ENCODE measurements at places on chromosomes 2 and 18.
A peak's percentile ranks its signal among the peaks of the same experiment; 100 is the strongest.

- no peak for DNase-seq
Observed at GRCh38 chr18:74229891-74230290, 61.9 kb downstream of the CYB5A start.

GRCh38 chr2:192004188-192004963 is 157.5 kb upstream of the CAVIN2 start:
- DNase-seq = no peak

GRCh38 chr18:58097121-58097906 is 53.3 kb downstream of the NEDD4L start:
- no peak for DNase-seq

GRCh38 chr2:134120406-134120732 is 133.5 kb upstream of the MGAT5 start:
- no peak for DNase-seq

DNA sequence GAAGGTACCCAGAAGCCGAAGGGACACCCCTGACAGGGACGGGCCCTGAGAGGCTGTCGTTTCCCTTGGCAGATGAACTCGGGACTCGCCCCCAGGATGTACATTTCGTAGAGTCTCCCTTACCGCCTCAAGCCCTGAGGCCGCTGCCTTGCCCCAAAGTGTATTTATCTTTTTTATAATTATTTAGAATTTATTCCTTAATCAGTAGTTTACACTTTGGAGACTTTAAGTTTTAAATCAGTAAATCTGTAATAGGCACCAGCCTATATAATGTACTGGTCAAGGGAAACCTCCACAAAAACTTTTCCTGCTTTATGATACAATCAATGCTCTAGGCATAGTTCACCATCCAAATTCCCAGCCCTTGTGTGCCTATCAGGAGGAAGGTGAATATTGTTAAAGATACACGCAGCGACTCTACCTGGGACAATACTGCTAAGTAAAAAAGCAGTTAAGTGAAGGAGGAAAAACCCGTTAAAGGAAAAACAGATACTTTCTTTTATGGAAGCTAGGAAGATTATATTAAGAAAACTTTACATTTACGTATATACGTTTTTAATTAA is 848 bp downstream of the VRK2 start:
- no peak for DNase-seq

DNA sequence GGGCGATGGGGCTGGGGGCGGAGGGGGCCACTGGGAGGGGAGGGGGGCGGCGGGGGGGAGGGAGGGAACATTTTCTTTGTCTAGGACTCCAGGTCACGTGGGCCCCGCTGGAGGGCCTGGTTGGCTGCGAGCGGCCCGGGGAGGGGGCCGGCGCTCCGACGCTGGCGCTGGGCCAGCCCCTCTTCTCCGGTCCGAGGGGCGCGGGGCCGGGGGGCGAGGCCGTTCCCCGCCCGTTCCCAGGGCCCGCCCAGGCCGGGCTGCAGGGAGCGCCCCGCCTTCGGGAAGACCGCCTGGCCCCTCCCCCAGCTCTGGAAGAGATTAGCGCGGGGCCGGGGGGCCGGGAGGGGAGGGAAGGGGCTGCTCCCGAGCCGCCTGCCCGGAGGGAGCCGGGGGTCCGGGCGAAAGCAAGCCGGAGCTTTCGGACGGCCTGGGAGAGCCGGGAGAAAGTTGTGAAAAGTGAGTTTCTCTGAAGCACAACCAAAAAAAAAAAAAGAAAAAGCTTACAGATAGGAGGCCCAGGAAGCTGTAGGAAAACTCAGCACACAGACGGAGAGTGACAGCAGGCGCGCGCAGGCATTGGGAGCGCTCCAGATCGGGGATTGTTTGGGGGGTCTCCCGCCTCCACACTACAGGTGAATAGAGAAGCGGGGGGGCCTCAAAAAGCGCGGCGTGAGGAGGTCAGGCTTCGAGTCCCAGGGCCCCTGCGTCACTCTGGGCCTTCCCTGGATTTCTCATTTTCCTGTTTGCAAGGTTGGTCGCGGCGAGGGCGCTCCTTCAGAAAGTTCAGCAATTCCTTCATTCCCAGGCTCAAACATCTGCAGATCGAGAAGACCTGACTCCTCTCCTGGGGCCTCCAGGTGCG is 84.1 kb upstream of the POMC start:
- DNase-seq = peak; percentile 38

DNA sequence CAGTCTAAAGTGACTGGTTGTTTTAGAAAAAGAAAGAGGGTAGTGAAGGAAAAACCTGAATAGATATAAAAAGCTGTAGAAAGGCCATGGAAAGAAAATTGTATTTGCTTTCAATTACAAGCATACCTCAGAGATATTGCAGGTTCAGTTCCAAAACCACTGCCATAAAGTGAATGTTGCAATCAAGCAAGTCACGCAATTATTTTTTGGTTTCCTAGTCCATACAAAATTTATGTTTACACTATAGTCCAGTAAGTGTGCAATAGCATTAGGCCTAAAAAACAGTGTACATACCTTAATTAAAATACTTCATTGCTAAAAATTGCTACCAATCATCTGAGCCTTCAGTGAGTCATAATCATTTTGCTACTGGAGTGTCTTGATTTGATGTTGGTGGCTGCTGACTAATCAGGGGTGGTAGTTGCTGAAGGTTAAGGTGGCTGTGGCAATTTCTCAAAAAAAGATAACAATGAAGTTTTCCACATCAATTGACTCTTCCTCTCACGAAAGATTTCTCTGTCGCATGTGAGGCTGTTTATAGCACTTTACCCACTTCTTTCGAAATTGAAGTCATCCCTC is 2003.8 kb upstream of the PIK3C3 start:
- DNase-seq = no peak

DNA sequence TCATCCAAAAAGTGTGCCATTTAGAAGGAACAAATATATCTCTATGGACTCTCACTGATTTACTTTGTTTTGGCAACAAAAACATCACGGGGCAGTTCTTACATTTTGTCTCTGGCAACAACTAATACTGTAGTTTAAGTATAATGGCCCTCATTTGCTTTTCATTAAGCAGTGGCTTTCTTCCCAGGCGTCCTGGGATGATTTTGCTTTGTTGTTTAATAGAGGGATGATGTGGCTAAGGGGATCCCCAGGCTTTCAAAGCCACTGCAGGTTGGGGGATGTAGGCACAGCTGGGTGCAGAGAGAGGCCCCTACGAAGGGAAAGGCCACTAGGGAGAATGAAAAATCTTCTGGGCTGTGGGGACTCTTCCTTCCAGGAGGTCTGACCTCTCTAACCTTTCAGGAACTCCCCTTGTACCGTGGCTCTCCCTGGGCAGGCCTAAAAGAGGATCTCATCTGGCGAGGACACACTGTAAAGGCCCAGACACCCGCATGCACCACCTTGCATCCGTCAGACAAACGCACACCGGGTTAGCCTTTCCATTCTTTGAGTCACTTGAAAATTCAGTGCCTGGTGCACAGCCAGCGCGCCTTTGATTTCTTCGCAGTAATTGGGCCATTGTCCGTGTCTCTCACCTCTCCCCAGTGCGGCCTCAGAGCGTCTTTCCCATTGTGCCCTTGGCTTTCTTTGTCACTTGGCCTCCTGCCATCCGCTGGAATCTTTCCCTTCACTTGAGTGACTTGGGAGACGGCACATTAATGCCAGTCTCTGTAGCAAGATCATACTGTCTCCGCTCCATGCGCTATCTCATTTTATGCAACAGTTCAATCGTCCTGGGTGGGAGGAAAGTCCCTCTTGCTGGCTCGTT is 40.3 kb upstream of the AFF3 start:
- no peak for DNase-seq

DNA sequence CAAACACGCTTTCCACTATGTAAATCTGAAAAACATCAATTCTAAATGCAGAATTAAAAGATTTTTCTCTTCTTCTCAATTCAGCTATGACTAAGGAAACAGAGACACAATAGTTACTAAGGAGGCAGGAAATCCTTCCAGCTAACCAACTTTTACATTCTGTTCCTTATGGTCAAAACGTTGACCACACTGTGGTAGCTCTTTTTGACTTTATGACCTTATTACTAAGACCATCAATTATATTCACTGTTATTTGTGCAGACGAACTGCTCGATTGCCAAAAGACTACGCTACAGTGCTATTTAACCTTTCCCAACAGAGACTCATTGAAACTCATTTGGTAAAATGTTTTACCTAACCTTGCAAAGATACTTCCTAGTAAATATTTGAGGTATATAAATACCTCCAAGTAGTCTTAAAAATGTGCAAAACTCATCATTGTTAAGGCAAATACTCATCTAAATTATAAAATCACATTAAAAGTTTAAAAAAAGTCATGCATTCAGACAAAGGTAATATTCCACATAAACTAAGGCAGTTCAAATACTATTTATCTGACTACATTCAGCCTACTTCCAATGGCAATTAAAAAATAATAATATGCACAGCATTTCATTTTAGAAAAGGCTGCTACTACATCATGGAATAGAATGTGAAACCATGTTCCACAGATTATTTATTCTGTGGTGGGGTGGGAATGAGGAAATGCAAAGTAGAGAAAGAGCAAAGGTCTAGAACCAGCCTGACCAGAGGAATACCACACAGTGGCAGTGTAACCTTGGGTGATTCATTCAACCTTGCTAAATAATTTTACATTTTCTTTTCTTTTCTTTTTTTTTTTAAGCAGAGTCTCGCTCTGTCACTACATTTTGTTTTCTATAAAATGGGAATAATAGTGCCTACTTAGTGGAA is 139.9 kb downstream of the THADA start:
- no peak for DNase-seq

- DNase-seq = no peak
Observed at GRCh38 chr18:48902023-48902855, 48.5 kb downstream of the SMAD7 start.

GRCh38 chr2:146004462-146004861 is 1484.5 kb upstream of the ZEB2 start:
- DNase-seq = no peak

All from stimulated activated CD8-positive, alpha-beta memory T cell treated with anti-CD3 and anti-CD28 coated beads, Interleukin-12 subunit alpha, Interleukin-12 subunit beta, amount 100 ng/mL, for 4 hours (primary cell).